ENCODE measurements at places on chromosomes 12 and 14. TPM values are rescaled to one million over a fixed set of nuclear protein-coding genes. Genes with fewer than 3 reads are reported as not detected.

- H3K36me3 ChIP-seq = peaks cover 35% of the 10 kb centered on the region
- no peaks in the 10 kb centered on the region for H3K4me1 ChIP-seq
- no peak overlapping the region for H3K4me3 ChIP-seq
- no peak overlapping the region for H3K27ac ChIP-seq
- no peaks in the 10 kb centered on the region for H3K27me3 ChIP-seq
- DNase-seq = no peak
Measured at GRCh38 chr12:106459534-106459933, 102.0 kb downstream of the POLR3B start.

- H3K4me3 ChIP-seq = no peak overlapping the region
- no peaks in the 10 kb centered on the region for H3K36me3 ChIP-seq
- H3K27ac ChIP-seq = no peak overlapping the region
- DNase-seq = no peak
- H3K27me3 ChIP-seq = peaks cover 8% of the 10 kb centered on the region
Measured at GRCh38 chr12:14138495-14138894, 157.1 kb upstream of the GRIN2B start.

ZDHHC22 gene
- not detected for total RNA-seq

GRCh38 chr12:59055204-59055860 lies 135.0 kb upstream of the LRIG3 start:
- no peak overlapping the region for H3K4me3 ChIP-seq
- DNase-seq = no peak

SLC2A3 gene
- total RNA-seq = 153 TPM

DNA sequence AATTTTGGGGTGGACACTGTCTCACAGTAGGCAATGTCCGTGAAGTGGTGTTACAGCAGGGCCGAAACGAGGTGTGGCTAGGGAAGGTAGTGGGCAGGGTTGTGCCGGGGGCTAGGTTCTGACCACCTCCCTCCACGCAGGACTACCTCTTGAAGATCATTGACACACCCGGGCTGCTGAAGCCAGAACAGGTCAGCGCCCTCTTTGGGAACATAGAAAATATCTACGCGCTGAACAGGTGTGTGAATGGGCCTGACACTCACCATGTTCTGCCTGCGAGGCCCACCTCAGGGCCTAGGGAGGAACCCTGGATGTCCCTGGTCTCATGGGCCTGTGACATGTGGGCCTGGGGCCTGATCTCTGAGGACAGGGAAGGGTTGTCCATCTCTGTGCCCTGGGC lies 24.6 kb downstream of the PLEKHG3 start:
- H3K4me3 ChIP-seq = no peak overlapping the region
- no peak overlapping the region for H3K27ac ChIP-seq
- peak; percentile 35 for DNase-seq

GRCh38 chr12:96091833-96092232 lies 56.4 kb upstream of the LTA4H start:
- H3K27ac ChIP-seq = no peak overlapping the region
- H3K27me3 ChIP-seq = no peaks in the 10 kb centered on the region
- no peaks in the 10 kb centered on the region for H3K36me3 ChIP-seq
- no peak for DNase-seq
- no peak overlapping the region for H3K4me3 ChIP-seq
- peaks cover 6% of the 10 kb centered on the region for H3K4me1 ChIP-seq

GRCh38 chr14:28709571-28710305 lies 56.8 kb upstream of the FOXG1 start:
- H3K4me1 ChIP-seq = no peaks in the 10 kb centered on the region
- H3K27ac ChIP-seq = no peak overlapping the region
- no peak for DNase-seq
- H3K4me3 ChIP-seq = no peak overlapping the region
- no peaks in the 10 kb centered on the region for H3K36me3 ChIP-seq

- DNase-seq = no peak
- H3K36me3 ChIP-seq = peaks cover 28% of the 10 kb centered on the region
- H3K27ac ChIP-seq = peak overlapping the region; percentile 98
- H3K27me3 ChIP-seq = no peaks in the 10 kb centered on the region
- H3K4me1 ChIP-seq = peaks cover 27% of the 10 kb centered on the region
- peak overlapping the region; percentile 70 for H3K4me3 ChIP-seq
Measured at GRCh38 chr12:10214895-10215267, 2.2 kb downstream of the GABARAPL1 start.

GRCh38 chr14:90785471-90785870 lies 30.8 kb downstream of the TTC7B start:
- no peak overlapping the region for H3K27ac ChIP-seq
- peaks cover 7% of the 10 kb centered on the region for H3K36me3 ChIP-seq
- H3K4me1 ChIP-seq = no peaks in the 10 kb centered on the region
- no peak overlapping the region for H3K4me3 ChIP-seq
- no peak for DNase-seq
- no peaks in the 10 kb centered on the region for H3K27me3 ChIP-seq

AQP6 gene
- total RNA-seq = 0.35 TPM

GSG1 gene
- not detected for total RNA-seq

GRCh38 chr12:50326590-50327284 lies 43.4 kb upstream of the LIMA1 start:
- peaks cover 10% of the 10 kb centered on the region for H3K4me1 ChIP-seq
- no peak overlapping the region for H3K4me3 ChIP-seq

PPFIA2 gene
- total RNA-seq = 1.4 TPM

TMCC3 gene
- 11.3 TPM for total RNA-seq

PTPN6 gene
- total RNA-seq = 154 TPM

Measured in upper lobe of right lung (tissue), 1 donor.